ENCODE measurements at places on chromosomes 2 and 18.

- DNase-seq: no peak
These were observed 254.0 kb upstream of the POU3F3 start for GRCh38 chr2:104599787-104600510.

DNA sequence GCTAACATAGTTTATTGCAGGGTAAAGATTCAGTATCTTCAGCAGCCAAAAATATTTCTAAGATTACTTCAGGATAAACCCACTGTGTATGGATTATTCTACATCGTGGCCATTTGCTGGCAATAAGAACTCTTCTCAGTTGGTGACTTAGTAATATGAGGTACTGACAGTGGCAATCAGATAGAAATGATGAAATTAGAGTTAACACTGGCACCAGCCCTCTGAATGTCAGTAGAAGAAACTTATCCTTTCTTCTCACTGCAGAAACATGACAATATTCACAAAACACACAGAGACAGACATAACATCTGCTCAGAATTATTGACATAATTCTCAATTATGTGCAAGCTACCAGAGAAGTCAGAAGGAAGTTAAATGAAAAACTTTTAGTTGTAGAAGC lies 246.3 kb upstream of the COL3A1 start:
- DNase-seq: no peak

GRCh38 chr2:61993422-61994024 lies 88.0 kb downstream of the COMMD1 start:
- peak; percentile 24 for DNase-seq

DNA sequence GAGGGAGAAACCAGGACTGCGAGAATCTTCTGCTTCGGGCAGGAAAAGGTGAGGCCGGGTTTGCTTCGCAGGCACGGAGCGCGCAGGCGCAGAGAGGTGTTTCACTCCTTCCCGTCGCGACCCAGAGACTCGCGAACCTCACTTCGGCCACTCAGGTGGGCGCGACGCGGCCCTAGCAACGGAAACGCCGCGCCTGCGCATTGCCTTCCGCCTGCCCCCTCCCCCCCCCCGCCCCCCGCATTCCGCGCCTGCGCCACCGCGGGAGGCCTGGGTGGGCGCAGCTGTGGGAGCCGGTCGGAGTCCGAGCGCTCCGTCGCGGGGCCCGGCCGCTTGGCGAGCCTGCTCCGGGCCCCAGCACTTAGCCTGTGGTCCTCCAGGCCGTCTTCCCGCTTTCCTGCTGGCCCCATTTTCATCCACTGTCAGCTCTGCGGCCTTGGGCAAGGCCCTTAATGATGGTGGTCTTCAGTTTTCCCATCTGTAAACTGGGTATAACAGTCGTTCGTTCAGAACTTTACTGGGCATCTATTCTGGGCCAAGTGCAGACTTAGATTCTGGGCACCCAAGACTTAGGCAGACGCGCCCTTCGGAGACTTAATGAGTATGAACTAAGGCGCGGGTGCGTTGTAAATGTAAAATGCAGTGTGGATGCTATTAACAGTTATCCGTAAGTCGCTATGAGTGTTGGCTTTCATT lies 62.1 kb upstream of the ACKR3 start:
- DNase-seq: peak; percentile 43
